Subcutaneous adipose tissue (tissue), 4 donors: ENCODE measurements at places on chromosomes 2 and 18. TPM values are rescaled to one million over a fixed set of nuclear protein-coding genes. Genes with fewer than 3 reads are reported as not detected.

Gene COLEC11
- 1.5 TPM for total RNA-seq

Gene FAM110C
- total RNA-seq = 0.82 TPM

Gene NAT8
- total RNA-seq = not detected

Gene HOXD12
- total RNA-seq = not detected

Gene RNF144A
- 45.8 TPM for total RNA-seq

Gene RGPD3
- 1.3 TPM for total RNA-seq

Gene AGXT
- total RNA-seq = 0.33 TPM

Gene MSTN
- 1.3 TPM for total RNA-seq

Gene DTNA
- 28.7 TPM for total RNA-seq

Gene RNASEH1
- total RNA-seq = 26.4 TPM

Gene KLHL30
- total RNA-seq = 0.68 TPM

Gene SPHKAP
- total RNA-seq = not detected

Gene EFEMP1
- total RNA-seq = 400 TPM

Gene CYP26B1
- total RNA-seq = 38.1 TPM

Gene PKP4
- 88.5 TPM for total RNA-seq

Gene C2orf81
- not detected for total RNA-seq

Gene DSC2
- total RNA-seq = 10.6 TPM

Gene MFSD2B
- not detected for total RNA-seq

Gene FN1
- total RNA-seq = 80.4 TPM

Gene PARD3B
- 39.5 TPM for total RNA-seq

Gene GFPT1
- 120 TPM for total RNA-seq

Gene PLCD4
- total RNA-seq = 1.1 TPM

Gene TMEM169
- 0.57 TPM for total RNA-seq

Gene CCDC74B
- total RNA-seq = 1.3 TPM

Gene GRB14
- 3.2 TPM for total RNA-seq

Gene CPLX4
- not detected for total RNA-seq

Gene UCN
- 1.7 TPM for total RNA-seq

Gene ELMOD3
- total RNA-seq = 40.9 TPM

Gene GPC1
- total RNA-seq = 35.0 TPM
